Lung (tissue), 17 donors: ENCODE measurements at places on chromosomes 13 and 19. TPM values are rescaled to one million over a fixed set of nuclear protein-coding genes. Genes with fewer than 3 reads are reported as not detected.

WDR88 gene
- total RNA-seq, result not detected

SIGLEC8 gene
- 0.77 TPM for total RNA-seq

LIN7B gene
- total RNA-seq, result 7.8 TPM

ZNF418 gene
- total RNA-seq, result 20.8 TPM

KPNA3 gene
- 41.6 TPM for total RNA-seq

SOHLH2 gene
- 0.28 TPM for total RNA-seq

ZNRF4 gene
- total RNA-seq, result not detected

ZNF154 gene
- 34.6 TPM for total RNA-seq

PDX1 gene
- not detected for total RNA-seq

SEMA6B gene
- 22.8 TPM for total RNA-seq

ZNF649 gene
- 22.1 TPM for total RNA-seq
